ENCODE measurements at places on chromosomes 7 and 10.
A peak's percentile ranks its signal among the peaks of the same experiment; 100 is the strongest.

GRCh38 chr10:74322565-74322964 is 171.5 kb downstream of the ADK start:
- no peak for DNase-seq

GRCh38 chr7:94962661-94963060 is 55.3 kb downstream of the PPP1R9A start:
- DNase-seq: no peak

- DNase-seq: no peak
Measured at GRCh38 chr7:47358357-47358756, 223.6 kb downstream of the TNS3 start.

- DNase-seq: no peak
Measured at GRCh38 chr10:94366382-94366781, 3.6 kb upstream of the NOC3L start.

DNA sequence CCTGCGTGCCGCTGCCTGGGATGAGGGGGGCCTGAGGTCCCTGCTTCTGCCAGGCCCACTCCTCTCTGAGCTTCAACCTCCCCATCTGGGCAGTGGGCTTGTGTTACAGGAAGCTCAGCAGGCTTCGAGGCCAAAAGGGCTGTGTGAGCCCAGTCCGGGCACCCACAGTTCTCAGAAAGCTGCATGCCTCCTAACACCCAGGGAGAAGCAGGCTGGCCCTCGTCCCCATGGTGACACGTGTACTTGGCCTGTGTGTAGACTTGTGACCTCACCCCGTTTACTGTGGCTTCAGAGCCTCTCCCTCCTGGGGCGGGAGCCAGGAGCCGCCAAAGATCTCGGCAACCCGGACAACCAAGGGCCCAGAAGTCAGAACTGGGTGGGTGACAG is 2.2 kb upstream of the GRIFIN start:
- DNase-seq: peak; percentile 27

DNA sequence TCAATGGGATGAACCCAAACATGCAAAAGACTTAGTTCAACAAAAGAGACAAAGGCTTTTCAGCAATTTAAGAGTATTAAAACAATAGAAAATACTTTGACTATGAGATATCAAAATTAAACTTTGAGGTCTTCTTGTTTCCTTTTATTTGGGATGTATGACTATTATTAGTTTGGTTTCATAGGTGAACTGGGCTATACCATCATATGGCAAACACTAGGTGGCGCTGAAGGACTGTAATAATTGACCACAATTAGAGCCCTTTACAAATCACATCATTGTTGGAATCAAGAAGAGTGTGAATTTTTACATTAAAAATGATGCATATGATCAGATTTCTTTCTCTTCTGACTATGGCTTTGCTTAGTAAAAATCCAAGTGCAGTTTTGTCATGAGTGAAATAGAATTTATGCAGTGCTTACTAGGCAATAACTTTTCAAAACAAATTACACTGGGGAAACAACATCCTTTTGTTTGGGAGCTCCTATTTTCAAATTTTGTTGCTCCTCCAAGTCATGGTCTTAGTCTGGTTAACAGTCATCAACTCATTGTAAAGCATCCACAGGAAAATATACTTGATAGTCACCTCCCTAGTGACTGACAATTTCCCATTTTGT is 14.7 kb upstream of the NXPH1 start:
- DNase-seq: peak; percentile 79

- DNase-seq: no peak
Measured at GRCh38 chr7:27763983-27764508, 24.1 kb downstream of the TAX1BP1 start.
